ENCODE measurements at places on chromosomes 5 and 9.

DNA sequence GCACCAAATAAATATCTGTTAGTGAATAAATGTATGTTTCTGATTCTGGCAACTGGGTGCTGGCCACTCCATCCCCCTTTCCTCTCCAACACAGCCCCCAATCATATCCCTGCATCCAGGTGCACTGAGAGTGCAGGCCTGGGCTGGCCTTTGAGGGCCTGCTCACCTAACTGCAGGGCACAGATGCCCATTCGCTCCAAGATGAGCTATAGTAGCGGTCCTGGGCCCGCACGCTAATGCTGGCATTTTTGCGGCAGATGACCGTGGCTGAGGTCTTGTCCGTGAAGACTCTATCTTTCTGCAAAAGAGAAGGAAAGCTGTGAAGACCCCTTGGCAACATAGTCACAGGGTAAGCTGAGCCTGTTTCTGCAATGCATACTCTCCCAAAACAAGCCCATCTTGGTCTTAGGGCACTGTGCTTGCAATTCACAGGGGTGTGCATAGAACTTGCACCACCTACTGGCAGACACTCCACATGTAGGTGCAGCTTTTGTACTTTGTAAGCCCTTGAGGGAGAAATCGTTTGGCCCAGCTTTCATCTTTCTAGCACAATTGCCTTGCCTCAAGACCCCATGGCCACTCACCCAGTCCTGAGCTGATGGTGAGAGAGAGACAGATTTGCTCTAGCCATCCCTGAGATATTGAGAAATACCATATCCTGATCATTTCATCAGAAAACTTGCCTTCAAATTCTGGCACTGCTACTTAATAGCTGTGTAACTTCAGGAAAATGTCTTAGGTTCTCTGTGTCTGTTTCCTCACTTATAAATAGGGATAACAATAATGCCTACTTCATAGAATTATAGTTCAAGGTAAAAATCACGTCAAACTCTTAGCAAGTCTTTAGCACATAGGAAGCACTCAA is 13.5 kb downstream of the IL12B start:
- DNase-seq = no peak

GRCh38 chr9:35452481-35452880 is 37.4 kb upstream of the RUSC2 start:
- DNase-seq = no peak

DNA sequence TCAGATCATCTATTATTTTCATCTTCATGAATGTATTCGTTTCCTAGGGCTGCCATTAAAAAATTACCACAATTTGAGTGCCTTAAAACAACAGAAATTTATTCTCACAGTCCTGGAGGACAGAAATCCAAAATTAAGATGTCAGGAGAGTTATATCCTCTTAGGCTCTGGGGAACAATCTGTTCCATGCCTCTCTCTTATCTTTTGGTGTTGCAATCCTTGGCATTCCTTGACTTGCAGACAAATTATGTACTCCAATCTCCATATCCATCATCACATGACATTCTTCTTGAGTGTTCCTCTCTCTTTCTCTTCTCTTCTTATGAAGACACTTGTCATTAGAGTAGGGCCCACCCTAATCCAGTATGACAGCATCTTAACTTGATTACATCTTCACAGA is 339.4 kb downstream of the EFNA5 start:
- no peak for DNase-seq

- no peak for DNase-seq
Observed at GRCh38 chr5:157915638-157916037, 56.7 kb upstream of the CLINT1 start.

DNA sequence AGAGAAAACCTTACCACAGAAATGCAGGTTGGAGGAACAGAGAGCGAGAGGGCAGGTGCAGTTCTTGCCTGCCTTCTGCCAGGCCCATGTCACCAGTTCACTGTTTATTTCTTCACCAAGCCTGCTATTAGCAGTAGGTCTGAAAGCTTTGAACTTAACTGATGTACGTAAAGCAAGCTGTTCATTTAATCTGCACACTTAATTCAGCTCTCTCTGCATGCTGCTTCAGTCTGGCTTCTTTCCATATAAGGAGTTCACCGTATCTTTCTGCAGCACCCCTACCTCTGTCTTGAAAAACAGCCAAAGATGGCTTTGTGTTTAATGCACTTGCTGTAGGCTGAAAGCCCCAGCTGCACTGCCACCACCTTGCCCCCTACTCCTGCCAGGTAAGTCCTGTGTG is 205.1 kb downstream of the RAB3C start:
- DNase-seq = no peak

GRCh38 chr9:16982780-16983310 is 112.4 kb upstream of the BNC2 start:
- DNase-seq = no peak

- DNase-seq = no peak
Observed at GRCh38 chr5:127290946-127291693, 524 bp downstream of the MEGF10 start.

- no peak for DNase-seq
Observed at GRCh38 chr9:114460513-114461199, 44.6 kb downstream of the WHRN start.

- no peak for DNase-seq
Observed at GRCh38 chr9:124685217-124685616, 85.9 kb downstream of the NR6A1 start.

All from activated naive CD4-positive, alpha-beta T cell (primary cell).